Type B pancreatic cell (in vitro differentiated cells): ENCODE measurements at places on chromosomes 3 and 15.

- H3K4me1 ChIP-seq: peaks cover 19% of the 10 kb centered on the region
- H3K4me3 ChIP-seq: peak overlapping the region; percentile 96
- peak; percentile 99 for DNase-seq
- no peaks in the 10 kb centered on the region for H3K27me3 ChIP-seq
- H3K36me3 ChIP-seq: no peaks in the 10 kb centered on the region
- H3K27ac ChIP-seq: peak overlapping the region; percentile 96
Observed at GRCh38 chr3:52056968-52057811, 819 bp upstream of the DUSP7 start.

DNA sequence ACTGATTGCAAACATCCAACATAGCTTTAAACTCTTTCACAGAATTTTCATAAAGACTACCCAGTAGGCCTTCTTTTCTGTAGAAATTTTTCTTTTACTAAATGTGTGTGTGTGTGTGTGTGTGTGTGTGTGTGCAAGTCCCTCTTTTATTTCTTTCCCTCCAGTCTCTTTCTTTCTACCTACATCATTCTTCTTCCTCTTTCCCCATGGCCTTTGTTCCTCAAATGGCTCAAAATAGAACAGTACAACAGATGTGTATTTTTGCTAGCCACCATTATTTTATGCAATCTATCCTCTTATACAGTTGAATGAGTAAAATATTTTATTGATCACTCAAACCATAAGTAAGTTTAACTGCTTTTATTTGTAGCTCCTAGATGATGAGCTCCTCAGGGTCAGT is 76.4 kb downstream of the USF3 start:
- no peaks in the 10 kb centered on the region for H3K36me3 ChIP-seq
- no peak overlapping the region for H3K4me3 ChIP-seq
- no peak for DNase-seq
- H3K4me1 ChIP-seq: peaks cover 10% of the 10 kb centered on the region
- H3K27me3 ChIP-seq: peaks cover 17% of the 10 kb centered on the region

DNA sequence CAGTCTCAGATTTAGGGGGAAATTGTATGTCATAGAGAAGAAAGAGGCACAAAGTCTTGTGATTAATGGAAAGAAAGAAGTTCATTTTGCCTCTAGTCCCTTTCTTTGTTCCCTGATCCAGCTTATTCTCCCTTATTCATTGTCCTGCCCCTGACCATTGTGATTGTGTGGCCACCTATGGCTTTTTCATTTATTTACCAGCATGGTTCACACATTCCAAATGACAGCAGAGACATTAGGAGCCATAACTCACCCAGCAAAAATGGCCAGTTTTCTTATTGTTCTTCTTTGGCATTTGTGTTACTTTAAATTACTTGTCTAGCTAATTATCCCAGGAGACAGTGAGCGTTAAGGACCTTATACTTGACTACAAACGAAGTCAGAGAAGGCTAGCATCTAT is 36.3 kb upstream of the SGO1 start:
- no peaks in the 10 kb centered on the region for H3K36me3 ChIP-seq
- H3K4me3 ChIP-seq: no peak overlapping the region
- H3K27me3 ChIP-seq: peaks cover 2% of the 10 kb centered on the region

GRCh38 chr3:55910543-55910942 is 423.4 kb upstream of the WNT5A start:
- H3K4me1 ChIP-seq: peaks cover 4% of the 10 kb centered on the region
- H3K27me3 ChIP-seq: peaks cover 10% of the 10 kb centered on the region

DNA sequence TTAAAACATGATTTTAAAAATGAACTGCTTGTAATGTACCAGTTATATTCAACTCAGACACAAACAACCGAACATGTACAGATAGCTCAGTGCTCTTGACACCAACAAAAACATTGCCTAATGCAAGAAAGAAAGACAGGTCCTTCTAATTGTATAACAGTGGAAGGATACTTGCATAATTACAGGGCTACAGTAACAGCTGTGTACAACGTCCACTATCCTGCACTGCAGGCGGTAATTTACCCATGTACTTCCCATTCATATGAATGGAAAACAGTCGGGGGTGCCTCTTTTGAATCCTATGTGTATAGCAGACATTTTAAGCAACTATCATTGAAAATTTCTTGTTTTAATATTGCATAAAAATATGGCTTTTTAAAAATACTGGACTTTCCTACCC is 41.1 kb upstream of the PLSCR5 start:
- no peak for DNase-seq
- no peak overlapping the region for H3K4me3 ChIP-seq
- H3K27ac ChIP-seq: no peak overlapping the region
- H3K4me1 ChIP-seq: no peaks in the 10 kb centered on the region

DNA sequence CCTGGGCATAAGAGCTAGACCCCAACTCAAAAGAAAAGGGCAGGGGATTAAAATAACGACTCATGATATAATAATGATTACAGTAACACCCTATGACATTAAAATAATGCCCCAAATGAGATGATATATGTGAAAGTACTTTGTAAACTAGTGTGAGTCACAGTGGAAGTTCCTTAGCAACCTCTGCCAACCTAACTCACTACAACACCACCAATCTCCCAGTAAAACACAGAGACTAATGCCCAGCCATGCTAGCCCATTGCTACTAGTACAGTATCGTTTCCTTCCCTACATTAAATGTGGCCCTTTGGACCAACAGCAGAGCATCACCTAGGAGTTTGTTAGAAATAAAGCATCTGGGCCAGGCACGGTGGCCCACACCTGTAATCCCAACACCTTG is 11.2 kb upstream of the ADAMTS7 start:
- no peaks in the 10 kb centered on the region for H3K27me3 ChIP-seq
- no peak overlapping the region for H3K4me3 ChIP-seq
- DNase-seq: no peak
- no peaks in the 10 kb centered on the region for H3K36me3 ChIP-seq
- no peak overlapping the region for H3K27ac ChIP-seq

DNA sequence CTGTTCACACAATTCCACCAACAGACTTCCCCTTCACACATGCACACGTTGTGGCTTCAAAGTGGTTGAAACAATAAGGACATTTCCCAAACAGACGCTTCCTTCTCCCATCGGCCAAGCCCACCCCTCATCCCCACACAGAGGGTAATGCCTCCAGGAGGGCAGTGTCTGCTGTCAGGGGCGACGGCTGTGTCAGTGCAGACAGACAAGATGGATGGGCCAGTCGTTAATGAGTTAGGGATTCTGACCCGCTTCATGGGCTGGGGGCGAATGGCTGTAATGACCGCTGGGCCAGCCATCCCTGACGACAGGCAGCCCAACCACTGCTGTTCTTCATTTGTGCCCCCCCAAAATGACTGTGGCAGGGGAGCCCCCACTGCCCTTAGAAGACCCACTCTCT is 20.2 kb upstream of the SKIC8 start:
- peak overlapping the region; percentile 23 for H3K27ac ChIP-seq
- no peaks in the 10 kb centered on the region for H3K36me3 ChIP-seq
- DNase-seq: no peak
- H3K4me3 ChIP-seq: no peak overlapping the region

DNA sequence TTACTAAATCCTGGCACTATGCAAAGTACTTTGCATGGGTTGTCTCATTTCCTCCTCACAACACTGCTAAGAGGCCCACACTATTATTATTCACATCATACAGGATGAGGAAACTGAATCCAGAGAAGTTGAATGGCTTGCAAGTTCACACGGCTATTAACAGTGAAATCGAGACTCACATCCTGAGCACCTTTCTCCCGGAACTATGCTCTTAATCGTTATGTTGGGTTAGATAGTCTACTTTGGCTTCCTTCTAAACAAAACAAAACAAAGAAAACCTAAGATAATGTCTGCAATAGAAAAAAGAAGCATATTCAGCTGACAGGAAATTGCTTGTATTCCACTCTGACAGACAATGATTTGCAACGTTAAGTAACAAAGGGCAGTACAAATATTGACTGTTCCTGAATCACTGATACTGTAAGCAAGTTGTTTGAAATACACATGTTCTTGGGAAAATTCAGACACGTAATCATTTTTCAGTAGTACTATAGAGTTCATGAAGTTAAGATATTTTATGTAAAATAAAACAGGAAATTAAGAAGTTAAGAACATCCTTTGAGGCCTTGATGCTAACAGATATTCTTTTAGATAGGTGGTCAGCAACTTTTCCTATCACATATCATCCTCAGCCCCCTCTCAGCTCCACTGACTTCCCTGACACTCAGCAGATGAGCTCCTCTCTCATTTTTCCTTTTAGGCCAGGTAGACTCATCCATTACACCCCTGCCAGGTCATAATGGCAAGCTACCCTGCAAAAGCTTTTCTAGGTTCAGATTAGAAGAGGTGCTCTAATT is 40.7 kb downstream of the C2CD4B start:
- no peak overlapping the region for H3K4me3 ChIP-seq
- no peak for DNase-seq
- no peaks in the 10 kb centered on the region for H3K36me3 ChIP-seq
- H3K4me1 ChIP-seq: peaks cover 10% of the 10 kb centered on the region
- no peak overlapping the region for H3K27ac ChIP-seq

GRCh38 chr3:101020351-101021015 is 27.3 kb upstream of the ABI3BP start:
- no peak for DNase-seq
- no peaks in the 10 kb centered on the region for H3K36me3 ChIP-seq
- no peaks in the 10 kb centered on the region for H3K27me3 ChIP-seq
